ENCODE measurements at places on chromosomes 12 and 14.

DNA sequence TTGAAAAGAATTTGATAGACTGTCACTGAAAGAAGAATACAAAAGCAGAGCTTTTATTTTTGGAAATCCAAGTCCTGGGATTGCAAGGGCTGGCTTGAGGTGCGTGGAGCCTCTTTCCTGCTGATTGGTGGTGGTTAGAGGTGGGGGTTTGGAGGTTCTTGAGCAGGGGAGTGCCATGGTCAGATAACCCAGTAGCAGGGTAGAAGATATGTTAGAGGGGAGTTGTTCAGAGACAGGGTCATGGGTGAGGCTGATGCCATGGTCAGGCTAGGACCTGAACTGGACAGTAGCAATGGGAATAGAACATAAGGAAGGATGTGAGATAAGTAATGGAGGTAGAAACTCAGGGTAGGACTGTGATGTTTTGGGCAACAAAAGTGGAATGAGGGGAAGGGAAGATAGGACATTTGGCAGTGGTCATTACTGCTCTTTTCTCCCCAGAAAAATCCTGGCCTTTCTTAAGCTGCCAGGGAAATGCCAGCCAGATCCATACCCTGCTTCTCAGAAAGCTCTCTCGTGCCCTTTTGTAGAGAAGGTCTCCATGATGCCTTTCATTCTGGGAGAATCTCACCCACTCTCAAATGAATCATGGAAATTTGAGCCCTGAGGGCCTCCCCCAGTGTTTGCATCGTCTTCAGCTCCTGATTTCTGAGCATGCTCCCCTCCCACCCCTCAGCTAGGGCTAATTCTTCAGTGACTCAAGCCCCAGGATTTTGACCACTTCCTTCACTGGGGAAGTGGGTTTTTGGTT, 9.5 kb downstream of the EMP1 start:
- no peak for DNase-seq

DNA sequence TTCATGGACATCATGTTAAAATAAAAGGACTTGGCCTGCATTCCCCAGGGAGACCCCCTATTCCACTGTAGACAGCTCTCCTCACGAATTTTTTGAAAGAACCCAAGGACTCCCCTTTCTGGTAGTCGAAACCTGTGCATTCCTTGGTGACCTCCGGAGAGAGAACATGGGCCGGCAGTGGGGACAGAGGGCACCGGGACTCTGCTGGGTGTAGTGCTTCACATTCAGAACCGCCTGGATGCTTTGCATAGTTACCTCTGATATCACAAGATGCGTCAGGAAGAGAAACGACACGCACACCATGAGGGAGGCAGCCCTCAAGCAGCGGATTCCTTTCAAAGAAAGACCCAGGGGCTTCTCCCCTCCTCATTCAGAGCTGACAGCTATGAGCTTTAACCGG, 9.7 kb downstream of the CKAP4 start:
- DNase-seq, result no peak

DNA sequence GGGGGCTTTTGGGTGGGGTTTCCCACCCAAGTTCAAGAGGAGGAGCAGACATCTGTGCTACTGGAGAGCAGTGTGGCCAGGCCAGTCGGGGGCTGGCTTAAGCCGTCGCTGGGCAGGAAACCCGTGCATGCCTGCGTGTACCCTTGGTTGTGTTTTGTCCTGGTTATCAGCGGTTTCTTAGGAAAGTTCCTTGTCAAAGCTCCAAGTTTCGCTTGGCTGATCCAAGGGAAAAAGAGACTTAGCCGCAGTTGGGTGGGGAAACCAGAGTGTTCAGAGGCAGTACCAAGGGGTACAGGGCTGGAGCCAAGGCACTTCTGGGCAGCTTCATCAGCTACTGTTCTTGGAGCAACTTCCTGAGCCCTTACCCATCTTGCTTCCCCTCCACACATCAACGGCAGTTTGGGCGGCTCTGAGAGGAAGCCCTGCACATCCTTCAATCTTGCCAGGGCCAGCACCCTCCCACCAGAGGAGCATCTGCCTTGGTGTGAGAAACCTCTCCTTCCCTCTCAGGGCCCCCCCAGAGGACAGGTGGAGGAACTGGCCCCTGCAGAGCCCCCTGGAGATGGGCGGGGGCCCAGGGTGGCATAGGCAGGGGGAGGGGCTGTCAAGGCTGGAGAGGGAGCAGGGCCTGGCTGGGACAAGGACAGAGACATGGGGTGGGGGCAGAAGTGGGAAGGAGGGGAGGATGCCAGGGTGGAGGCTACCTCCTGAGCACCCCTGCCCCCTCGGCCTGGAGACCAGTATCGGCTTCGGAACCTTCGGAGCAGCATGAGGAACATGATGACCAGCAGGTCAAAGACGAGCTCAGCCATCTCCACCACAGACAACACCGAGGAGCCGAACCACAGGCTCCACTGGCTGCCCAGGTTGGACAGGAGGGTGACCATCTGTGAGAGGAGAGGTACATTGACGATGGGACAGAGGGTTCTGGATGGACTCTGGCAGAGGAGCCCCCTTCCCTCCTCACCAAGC, 5.8 kb upstream of the TNFRSF1A start:
- DNase-seq, result peak; percentile 63

GRCh38 chr12:55675666-55676065, 32.0 kb downstream of the ITGA7 start:
- no peak for DNase-seq

DNA sequence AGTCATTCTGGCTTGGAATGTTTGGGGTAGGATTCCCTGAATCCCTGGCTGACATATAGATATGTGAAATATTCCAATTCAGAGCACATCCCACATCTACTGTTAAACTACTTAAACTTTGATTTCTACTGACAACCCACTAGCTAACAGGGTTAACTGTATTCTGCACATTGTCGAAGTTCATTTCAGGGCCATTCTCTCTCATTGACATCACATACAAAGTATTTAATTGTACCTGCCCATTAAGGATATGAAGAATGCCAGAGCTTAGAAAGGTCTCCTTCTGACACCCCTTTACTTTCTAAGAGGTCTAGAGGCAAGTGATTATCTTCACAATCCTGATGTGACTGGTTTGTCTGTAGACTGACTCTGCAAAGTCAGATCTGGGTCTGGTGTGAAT, 2.8 kb upstream of the DCN start:
- DNase-seq, result no peak

- no peak for DNase-seq
Observed at GRCh38 chr12:23770202-23770938, 179.1 kb downstream of the SOX5 start.

GRCh38 chr12:10160617-10161385, 11.1 kb downstream of the OLR1 start:
- DNase-seq, result no peak

DNA sequence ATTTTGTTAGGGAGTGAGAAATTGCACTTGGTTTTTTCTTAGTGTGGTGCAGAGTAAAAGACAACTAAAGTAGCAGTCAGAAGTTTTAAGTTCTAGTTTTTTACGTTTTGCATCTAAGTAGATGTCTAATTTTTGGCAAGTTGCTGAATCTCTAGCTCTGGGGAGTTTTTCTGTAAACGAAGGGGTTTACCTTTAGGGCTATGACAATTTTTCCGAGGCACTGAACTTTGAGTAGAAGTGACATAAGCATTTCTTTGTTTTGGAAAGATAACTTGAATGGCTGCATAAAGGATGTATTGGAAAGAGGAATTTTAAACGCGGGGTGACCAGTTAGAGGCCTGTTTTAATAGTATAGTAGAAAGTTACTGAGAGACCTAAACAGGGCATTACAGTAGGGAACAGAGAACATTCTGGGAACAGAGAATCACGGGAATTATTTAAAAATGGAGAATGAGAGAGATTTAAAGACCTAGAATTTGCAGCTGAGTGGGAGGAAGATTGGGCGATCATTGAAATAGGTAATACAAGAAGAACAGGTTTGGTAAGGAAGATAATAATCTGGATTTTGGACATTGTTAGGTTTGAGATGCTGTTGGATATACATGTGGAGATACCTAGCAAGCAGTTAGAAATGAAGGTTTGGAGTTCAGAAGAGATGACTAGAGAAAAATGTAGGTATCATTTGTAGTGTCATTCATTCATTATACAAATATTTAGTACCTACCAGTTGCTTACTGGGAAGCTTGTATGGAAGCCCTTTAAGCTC, 1.2 kb downstream of the ZNF410 start:
- no peak for DNase-seq

GRCh38 chr14:100387450-100387849, 64.3 kb downstream of the SLC25A47 start:
- no peak for DNase-seq

GRCh38 chr12:86914721-86915120, 658.5 kb upstream of the MGAT4C start:
- no peak for DNase-seq

- DNase-seq, result no peak
Observed at GRCh38 chr12:34603382-34604035, 581.2 kb downstream of the ALG10 start.

DNA sequence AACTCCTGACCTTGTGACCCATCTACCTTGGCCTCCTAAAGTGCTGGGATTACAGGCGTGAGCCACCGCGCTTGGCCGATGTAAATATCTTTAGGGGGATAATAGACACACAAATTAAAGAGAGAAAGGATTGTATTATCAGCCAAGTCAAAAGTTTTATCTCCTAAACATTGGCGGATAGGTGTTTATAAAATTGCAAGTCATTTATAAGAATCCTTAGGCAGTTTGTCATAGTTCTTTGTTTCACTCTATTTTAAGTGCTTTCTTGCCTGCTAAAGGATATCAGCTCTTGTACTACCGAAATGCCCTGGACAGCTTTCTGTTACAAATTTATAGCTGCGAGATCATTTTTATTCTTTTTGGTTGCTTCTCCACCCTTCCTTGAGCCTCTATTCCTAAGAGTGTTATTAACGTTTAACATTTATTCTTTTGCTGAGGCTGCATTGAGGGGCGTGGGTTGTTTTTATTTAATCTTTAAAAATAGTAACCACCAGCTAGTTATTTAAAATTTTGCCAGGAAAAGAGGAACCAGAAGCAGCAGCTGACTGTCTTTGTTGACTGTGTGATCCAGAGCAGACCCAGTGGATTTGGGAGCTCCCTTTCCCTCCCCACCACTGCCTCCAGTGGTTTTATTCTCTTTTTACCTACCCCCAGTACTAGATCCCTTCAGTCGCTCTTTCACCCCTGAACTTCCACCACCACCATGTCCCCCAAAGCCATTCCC, 106.4 kb downstream of the DIP2B start:
- DNase-seq, result no peak

DNA sequence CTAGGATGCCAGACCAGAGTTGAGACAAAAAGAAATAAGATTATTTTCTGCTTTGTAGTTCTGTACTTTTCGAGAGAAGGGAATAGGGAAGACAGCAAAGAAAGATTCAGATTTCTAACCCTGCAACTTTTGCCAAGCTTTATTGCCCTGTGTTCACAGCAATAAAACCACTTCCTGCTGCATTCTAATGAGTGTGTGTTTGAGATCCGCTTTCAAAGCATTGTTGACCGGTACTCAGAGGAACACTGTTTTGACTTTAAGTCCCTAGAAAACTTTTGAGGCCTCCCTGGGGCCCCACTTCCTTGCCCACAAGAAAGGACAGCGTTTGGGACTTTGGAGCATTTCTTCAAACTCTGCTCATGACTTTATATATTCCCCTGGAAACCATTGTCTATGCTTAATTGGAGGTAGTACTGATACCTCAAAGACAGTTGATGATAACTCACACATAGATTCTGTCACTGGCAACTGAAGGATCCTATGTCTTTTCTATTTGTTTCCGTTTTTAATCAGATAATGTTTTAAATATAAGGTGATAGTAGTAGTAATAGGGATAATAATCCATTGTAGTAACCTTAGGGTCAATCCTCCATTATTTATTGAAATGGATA, 1.3 kb downstream of the RNASE6 start:
- DNase-seq, result no peak

GRCh38 chr12:122467983-122468382, 32.7 kb downstream of the ZCCHC8 start:
- DNase-seq, result no peak

DNA sequence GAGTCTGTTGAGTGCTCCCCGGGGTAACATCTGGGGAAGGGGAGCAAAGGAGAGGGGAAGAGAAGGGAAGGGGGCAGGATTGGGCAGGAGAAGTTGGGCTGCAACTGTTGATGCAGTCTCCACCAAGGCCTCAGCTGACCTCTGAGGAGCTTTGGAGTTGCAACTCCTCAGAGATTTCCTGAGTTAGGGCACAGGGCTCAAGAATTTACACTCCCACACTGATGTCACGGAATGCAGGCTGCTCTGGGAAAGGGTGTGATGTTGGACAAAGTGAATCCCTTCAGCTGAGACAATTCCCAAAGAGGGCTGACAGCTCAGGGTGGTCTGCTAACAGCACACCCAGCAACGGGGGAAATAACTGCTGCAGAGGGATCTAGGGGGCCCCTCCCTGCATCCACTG, 295.6 kb downstream of the PCNX1 start:
- no peak for DNase-seq

DNA sequence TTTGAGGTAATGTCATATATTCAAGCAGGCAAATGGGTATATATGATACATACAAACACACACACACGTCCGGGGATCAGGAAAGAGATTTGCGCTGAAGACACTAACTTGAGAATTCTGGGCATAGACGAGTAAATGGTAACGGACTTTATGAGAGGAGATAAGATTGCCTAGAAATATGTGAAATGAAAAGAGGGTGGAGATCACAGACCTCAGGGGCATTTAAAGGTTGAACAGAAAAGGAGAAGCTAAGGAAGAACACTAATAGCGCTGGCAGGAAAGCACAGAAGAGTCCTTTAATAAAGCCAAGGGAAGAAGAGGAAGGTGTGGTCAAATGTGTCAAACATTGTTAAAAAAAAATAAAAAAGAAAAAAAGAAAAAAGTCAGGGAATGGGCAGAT, 13.1 kb downstream of the CRY1 start:
- no peak for DNase-seq

- DNase-seq, result no peak
Observed at GRCh38 chr14:51041883-51042282, 53.0 kb downstream of the TRIM9 start.

DNA sequence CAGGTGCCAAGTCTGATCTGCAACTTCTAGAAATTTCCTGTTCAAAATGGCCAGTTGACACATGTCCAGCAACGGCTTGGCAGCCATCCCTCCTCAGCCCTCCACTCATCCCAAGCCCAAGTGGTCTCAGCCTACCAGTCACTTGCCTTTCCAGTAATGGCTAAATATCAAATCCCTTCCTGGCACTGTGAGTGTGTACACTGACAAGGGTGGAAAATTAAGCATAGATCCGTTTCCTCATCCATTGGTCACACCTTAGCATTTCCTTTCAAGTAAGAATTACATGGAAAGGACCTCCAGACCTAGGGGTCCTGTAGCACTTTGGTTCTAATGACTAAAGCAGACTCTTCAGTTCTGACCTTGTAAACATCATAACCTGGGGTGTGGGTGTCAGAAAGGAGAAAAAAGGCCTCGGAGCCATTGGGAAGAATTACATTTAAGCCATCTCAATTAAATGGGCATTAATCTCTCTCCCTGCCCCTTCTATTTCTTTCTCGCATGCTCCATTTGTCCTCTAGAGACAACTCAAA, 15.4 kb downstream of the LLPH start:
- no peak for DNase-seq

DNA sequence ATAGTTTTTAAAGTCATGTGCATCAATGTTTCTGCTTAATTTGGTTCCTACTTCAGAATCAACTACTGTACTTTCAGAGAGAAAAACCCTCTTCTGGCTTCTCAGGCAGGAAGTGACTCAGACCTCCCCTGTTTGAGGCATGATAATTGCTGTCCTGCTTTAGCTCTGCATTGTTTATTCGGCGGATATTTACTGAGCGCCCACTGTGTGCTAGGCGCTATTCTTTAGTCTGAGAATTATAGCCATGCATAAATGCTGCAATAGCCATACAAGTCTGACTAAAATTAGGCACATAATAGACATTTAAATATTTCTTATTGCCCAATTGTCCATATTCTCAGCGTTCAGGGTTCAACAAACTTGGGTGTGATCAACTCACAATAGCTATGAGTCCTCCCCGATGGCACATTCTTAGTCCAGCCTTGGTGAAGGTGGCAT, 6.1 kb upstream of the AMIGO2 start:
- no peak for DNase-seq
